ENCODE measurements at places on chromosomes 2 and 18. TPM values are rescaled to one million over a fixed set of nuclear protein-coding genes. Genes with fewer than 3 reads are reported as not detected.
A peak's percentile ranks its signal among the peaks of the same experiment; 100 is the strongest.

GRCh38 chr2:202147775-202148174, 74.7 kb downstream of the KIAA2012 start:
- no peak for DNase-seq

The FOXI3 gene
- not detected for total RNA-seq

The UGT1A10 gene
- total RNA-seq = not detected

GRCh38 chr18:57575542-57575941, 11.0 kb downstream of the FECH start:
- no peak for DNase-seq

- DNase-seq = no peak
Measured at GRCh38 chr2:104703669-104704068, 150.2 kb upstream of the POU3F3 start.

The GRHL1 gene
- 6.0 TPM for total RNA-seq

The MARCHF4 gene
- total RNA-seq = not detected

DNA sequence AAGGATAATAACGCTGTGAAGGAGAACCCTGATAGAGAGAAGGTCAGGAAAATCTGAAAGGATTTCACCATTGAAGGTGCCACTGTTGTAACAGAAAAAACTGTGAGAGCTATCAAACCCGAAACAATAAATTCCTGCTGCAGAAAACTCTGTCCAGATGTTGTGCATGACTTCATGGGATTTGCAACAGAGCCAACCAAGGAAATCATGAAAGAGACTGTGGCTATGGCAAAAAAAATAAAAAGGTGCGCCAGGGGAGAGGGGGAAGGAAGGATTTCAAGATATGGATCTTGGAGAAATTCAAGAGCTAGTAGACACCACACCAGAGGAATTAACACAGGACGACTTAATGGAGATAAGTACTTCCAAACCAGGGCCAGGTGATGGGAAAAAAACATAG, 88.0 kb downstream of the LDLRAD4 start:
- DNase-seq = no peak

The FEV gene
- not detected for total RNA-seq

DNA sequence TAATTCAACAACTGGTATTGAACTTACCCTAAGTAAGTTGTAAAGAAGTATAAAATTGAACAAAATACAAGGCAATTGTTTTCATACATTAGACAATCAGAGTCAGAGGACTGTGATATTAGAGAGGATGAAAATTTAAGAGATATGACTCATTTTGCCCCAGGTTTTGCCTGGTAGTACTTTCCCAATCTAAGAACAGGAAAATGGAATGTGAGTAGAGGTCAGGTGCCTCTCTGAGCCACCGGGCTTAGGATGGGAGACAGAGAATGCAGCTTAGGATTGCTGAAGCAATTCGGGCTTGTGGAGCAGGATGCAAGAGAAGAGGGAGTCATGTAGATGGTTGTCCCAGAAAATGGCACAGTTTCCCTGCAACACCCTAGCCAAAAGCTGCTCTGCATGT, 219.7 kb upstream of the CHST9 start:
- DNase-seq = no peak

DNA sequence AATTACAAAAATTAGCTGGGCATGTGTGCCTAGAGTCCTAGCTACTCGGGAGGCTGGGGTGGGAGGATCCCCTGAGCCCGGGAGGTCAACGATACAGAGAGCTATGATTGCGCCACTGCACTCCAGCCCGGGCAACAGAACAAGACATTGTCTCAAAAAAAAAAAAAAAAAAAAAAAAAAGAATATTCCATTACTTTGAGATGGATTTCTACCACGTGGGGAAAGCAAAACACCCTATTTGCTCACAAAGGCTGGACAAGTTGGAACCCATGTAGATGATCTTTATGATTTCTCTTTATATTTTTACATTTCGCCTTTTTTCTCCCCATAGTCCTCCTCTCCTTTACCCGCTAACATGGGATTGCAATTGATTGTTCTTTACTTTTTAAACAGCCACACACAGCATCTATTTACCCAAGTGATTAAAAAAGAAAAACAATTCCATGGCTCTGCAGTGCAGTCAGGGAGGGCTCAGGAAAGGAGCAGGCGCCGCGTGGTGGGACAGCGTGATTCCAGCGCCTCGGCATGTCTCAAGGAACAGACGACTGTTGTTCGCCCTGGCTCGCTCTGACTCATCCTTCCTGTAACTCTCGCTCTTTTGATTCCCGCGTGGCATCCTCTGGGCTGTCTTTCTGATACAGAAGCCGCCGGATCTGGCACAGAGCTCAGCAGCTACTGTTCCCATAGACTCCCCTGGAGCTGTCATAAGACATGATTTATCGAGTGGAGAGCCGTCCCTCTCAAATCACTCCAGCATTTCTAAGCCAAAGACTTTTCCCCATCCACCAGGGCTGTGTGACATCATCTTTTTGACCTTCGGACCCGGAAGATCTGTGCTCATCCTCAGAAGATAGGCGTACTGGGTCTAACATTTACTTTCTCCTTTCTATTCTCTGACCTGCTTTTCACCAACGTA, 230.4 kb upstream of the AGAP1 start:
- DNase-seq = peak; percentile 62

GRCh38 chr2:231684314-231685223, 23.8 kb upstream of the PTMA start:
- no peak for DNase-seq

GRCh38 chr18:34491719-34492118, 218.4 kb upstream of the DTNA start:
- no peak for DNase-seq

The C2orf80 gene
- not detected for total RNA-seq

All from kidney (tissue), 22 donors.